ENCODE measurements at places on chromosomes 4 and X.
A peak's percentile ranks its signal among the peaks of the same experiment; 100 is the strongest.

DNA sequence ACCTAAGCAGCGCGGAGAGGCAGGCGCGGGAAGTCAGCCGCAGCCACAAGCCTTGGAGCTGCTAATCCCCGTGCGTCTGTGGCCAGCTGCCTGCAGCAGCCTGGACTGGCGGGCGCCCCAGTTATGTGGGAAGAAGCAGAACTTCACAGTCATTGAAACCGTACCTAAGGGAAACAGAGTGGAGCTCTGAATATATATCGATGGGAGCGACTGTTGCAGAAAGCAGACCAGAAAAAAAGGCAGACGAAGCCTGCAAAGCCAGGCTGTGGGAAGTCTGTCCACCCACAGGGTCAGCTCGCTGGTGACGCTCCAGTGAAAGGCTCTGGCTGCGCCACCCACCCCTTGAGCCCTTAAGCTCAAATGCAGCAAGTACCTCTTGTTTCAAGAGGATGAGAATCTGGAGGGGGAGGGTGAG, 24.7 kb downstream of the KCNE5 start:
- DNase-seq = no peak

DNA sequence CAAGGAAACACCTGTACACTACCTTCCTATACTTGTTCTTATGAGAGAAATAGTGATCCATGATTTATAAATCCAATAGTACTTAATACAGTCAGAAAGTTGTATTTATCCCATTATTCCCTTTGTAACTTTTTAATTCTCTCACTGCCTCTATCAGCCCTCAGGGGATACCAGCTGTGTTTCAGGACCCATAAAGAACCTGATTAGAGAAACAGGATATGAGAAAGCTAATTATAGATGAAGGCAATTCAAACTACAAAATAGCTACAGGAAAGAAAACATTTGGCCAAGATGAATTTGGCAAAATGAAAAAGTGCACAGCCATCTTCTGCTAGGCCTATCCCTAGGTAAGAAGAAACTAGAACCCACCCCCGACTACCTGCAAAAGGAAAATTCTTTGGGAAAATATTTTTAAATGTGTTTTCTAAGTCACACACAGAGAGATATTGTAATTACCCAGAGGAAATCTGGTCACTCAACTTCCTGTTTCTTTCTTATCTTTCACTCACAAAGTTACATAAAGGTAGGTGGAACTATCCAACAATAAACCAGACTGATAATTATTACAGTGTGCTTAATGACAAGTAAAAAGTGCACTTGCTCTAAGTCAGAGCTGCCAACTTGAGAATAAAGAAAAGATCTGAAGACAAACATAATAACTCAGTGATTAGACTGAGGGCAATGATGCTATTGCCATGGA, 836.5 kb upstream of the HTR2C start:
- DNase-seq = no peak

GRCh38 chr4:151653548-151653918, 107.3 kb downstream of the GATB start:
- no peak for DNase-seq

GRCh38 chr4:182939680-182940079, 22.5 kb upstream of the DCTD start:
- no peak for DNase-seq

DNA sequence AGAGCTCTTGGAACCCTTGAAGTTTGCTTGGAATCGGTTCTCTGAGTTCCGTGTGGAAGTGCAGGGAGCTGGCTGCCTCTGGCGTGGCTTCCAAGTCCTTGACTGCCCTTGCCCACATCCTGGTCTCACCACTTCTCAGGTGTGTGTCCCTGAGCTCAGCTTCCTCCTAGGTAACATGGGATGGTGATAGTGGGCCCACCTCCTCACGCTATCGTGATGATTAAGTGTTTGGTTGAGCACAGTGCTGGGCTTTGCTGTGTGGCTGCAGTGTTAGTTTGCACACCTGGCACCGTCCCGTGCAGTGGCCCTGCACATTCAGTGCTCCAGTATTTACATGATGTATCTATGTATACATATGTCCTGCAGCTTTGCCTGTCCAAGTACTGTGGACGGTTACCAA, 81.5 kb downstream of the CLDN34 start:
- no peak for DNase-seq

GRCh38 chr4:42078184-42078801, 74.2 kb downstream of the BEND4 start:
- DNase-seq = no peak

DNA sequence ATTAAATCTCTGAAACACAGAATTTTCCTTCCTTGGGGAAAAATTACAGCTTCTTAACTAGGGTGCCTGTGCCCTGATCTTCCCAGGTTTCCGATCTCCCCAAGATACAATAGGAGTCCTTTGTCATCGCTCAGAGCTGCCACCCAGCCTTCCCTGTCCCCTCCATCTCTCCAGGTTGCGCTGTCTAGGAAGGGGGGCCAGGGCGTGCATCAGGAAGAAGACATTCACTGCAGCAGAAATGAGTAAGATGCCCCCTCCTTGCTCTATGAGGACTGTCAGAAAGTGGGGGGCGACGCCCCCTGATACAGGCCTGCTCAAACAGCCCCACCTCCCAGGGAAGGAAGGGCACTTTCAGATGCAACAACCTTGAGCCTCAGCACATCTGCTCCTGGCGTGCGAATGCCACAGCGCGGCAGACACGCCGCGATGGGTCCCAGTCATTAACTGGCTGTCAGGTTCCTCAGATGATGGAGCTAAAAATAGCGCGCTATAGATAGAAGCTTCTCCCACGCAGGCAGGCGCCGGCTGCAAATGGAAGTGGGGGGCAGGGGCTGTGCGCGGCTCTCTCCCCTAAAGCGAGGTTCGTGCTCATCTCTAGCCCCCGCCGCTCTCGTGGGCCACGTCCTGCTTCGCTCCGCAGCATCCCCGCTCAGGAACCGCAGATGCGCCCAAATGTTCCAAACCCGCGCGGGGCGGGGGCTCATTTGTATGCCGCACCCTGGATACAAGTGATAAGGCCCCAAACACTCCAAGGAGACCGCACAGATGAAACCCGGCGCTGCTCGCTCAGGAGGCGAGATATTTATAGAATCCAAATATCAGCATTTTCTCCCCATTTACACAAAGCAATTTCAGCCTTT, 57.6 kb upstream of the LGI2 start:
- no peak for DNase-seq

GRCh38 chr4:139800082-139800481, 134.5 kb downstream of the MGST2 start:
- no peak for DNase-seq

- DNase-seq = no peak
Observed at GRCh38 chr4:156534205-156534604, 437.4 kb downstream of the PDGFC start.

GRCh38 chrX:120205816-120206753, 44.5 kb upstream of the ZBTB33 start:
- DNase-seq = no peak

- no peak for DNase-seq
Observed at GRCh38 chr4:41714364-41715000, 34.0 kb downstream of the PHOX2B start.

- no peak for DNase-seq
Observed at GRCh38 chr4:7768736-7769135, 170.9 kb downstream of the AFAP1 start.

DNA sequence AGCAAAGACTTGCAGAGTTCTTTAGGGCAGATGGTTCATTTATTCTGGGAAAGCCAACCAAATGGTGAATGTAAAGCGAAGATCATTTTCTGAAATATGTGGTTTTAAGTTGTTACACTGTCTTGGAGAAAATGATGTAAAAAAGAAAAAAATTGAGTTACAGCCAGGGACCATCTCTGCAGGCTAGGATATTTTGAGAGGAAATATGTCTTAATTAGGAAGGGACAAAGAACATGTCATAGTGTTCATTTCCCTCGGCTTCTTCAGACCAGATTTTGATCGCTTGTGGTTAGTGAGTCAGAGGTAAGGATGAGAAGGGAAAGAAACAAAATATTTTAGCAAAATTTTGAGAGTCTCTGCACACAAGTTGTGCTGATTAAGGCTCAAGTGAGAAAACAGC, 59.0 kb upstream of the C1QTNF7 start:
- DNase-seq = no peak

DNA sequence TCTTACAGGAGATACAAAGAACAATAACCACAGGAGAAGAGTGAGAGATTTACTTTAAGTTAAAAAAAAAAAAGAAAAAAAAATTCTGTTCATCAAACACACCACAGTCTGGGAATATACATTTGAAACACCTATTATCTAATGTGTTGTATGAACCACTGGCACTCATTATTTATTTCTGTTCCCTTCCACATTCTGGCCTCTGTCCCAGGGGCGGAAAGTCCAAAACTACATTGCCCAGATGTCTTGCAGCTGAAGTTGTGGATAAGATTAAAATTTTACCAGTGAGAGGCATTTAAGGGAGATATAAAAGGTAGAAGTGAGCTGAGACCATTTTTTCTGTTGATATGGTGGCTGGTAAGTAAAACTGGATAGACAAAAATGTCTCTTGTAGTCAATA, 56.2 kb downstream of the SCLT1 start:
- no peak for DNase-seq

- no peak for DNase-seq
Observed at GRCh38 chr4:147780137-147780777, 48.4 kb downstream of the ARHGAP10 start.

GRCh38 chrX:13373027-13373426, 53.2 kb upstream of the ATXN3L start:
- no peak for DNase-seq

DNA sequence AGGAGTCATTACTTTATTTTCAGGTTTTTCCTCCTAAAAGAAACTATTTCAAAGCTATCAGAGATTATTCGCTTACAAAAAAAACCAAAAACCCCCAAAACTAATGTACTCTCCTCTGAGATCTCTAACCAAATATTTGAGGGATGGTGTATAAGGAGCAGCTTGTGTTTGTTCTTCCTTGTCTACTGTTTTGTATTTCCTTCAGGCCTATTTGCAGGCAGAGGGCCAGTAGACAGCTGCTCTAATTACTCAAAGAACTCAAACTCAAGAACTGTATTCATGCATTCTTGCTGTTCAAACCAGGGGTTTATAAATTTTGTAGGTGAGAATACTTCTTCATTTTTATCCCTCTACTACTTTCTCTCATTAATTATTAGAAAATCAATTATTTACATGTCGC, 51.3 kb downstream of the SH3RF1 start:
- no peak for DNase-seq

GRCh38 chr4:16204505-16204904, 21.8 kb downstream of the TAPT1 start:
- no peak for DNase-seq

GRCh38 chr4:74583089-74583700, 138.3 kb downstream of the AREG start:
- no peak for DNase-seq

GRCh38 chr4:26238426-26238777, 82.4 kb upstream of the RBPJ start:
- DNase-seq = no peak

- DNase-seq = no peak
Observed at GRCh38 chrX:124395145-124395880, 49.0 kb downstream of the SH2D1A start.

DNA sequence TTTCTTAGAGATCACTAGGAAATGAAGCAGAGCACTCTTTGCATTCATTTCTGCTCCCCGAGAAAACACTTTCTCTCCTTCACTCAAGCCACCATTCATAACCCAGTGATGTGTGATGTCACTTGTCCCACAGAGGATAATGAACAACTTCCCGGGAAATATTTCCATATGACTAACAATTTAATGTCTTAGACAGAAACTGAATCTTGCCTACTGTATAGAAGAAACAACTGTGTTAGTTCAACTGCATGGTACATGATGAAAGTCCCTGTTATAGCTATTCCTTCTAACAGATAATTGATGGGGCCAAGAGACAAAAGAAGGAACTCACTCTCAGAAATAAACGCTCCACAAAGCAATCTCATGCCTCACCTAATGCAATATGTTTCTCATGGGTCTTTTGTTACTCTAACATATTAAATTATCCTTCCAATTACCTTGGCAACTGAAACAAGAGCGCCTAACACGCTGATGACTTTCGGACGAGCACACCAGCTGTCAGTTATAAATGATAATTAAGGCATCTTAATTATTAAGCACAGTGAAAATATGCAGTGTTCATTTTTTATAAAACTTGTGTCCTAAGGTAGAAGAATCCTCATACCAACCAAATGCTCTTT, 113.7 kb upstream of the TLR3 start:
- DNase-seq = no peak

- DNase-seq = no peak
Observed at GRCh38 chrX:54991706-54992105, 2.3 kb downstream of the PFKFB1 start.

- no peak for DNase-seq
Observed at GRCh38 chr4:86060341-86060740, 299.5 kb downstream of the MAPK10 start.

GRCh38 chrX:15206306-15206705, 63.6 kb downstream of the ASB9 start:
- DNase-seq = peak; percentile 5

DNA sequence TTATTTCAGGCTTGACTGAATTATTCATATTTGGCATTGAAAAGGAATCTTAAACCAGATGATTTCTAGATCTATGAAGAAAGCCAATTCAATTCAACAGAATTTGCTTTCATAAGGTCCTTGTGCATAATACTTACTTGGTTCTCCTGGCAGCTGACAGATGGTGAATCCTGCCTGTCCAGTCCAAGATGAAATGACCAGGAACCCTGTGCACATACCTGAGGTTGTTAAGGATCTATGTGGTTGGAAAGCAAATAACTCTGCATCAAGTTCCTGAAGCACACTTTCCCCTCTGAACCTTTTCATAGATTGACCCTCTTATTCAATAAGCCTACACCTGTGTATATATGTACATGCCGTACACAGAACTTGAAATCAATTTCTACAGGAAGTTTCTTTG, 562.7 kb downstream of the PPARGC1A start:
- DNase-seq = no peak

GRCh38 chr4:189374176-189374575, 566.5 kb upstream of the FRG1 start:
- no peak for DNase-seq

DNA sequence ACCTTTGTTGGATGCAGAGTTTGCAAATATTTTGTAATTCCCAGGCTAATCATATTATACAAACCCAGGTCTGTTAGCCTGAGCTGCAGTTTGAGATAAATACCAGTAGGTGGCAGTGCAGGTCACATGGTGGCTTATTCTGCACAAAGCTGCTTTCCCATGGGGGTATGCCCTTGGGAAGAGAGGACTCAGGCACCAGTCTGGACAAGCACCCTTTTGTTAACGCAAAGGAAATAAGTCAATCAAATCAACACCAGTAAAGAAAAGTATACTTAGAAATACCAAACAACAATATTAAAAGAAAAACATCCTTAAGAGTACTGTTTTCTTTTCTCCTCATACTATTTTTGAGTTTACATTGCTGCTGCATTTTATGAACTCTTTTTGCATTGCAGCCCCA, 389.0 kb upstream of the ZFP42 start:
- DNase-seq = peak; percentile 56

DNA sequence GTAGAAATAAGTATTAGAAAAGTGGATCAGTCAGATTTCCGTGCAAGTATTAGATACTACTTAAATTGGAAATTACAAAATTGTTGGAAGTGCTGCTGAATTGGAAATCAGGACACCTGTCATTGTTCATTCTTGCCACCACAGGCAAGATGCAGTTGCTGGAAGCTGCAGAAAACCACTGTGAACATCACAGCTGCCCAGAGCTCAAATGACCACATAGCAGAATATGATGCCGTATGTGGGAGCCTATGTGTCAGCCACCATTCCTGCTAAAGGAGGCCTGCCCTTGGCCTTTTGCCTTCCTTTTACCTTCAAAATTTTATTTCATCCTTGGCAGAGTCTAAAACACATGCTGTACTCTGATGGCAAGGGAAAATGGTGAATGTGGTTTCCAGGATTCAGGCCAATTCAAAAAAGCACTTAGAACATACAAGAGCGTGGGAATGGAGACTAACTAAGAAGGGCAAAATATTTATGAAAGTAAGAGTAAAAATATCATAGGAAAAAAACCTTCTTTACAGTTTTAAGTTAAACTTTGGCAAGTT, 1005.5 kb upstream of the GRID2 start:
- no peak for DNase-seq
